Uterus (tissue), 4 donors: ENCODE measurements at places on chromosomes 2 and 18.
A peak's percentile ranks its signal among the peaks of the same experiment; 100 is the strongest.

DNA sequence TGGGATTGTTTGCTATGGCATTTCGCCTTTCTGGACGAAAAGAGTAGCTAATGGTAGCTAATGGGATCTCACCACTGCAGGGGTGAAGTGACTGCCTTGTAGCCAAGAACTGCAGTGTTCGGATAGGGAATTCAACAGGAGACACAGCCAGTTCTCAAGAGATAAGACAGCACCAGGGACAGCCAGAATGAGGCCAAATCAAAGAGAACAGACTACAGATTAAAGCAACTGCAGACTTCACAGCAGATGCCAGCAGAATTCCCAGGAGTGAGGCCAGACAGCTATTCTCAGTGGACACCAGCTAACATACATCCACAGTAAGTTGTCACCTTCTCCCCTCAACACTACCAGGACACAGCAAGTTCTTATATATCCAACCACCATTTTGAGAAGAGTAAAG, 124.0 kb downstream of the PLA2R1 start:
- no peak for DNase-seq

- no peak for DNase-seq
These were observed 16.3 kb upstream of the MYO1B start for GRCh38 chr2:191228861-191229260.

- DNase-seq: no peak
These were observed 878.8 kb downstream of the TSN start for GRCh38 chr2:122634256-122634655.

DNA sequence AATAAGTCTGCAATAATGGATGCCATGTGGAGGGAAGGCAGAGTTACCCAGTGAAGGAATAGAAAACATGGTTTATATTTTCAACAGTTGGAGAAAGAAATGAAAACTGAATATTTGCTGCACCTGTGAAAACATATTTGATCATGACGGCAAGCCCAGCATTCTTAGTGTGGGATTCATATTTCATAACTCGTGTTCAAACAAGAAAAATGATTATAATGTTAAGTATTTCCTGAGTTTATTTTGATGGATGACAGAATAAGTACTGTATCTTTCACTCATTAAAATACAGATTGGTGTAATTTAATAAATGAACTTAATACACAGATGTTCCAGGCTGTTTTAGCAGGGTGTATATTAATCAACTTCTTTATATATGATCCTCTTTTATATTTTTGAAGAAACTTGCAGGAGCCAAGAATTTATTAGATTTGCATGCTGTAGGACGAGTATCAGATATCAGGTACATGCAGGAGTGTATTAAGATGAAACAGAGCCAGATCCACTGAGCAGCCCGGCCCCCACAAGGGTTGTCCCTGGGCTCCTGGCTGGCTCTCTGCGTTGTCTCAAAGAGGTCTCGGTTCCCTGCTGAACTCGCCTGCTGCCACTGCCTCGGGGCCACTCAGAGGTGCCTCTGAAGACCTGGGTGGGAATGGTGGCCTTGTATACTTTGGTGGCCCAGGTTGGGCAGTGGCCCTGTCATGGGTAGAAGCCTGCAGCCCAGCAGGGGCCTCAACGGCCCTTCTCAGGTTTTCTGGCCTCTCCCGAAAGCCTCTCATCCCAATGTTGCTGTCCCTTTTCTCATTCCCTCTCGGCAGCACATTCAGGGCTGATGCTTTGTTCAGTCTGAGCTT, 95.0 kb upstream of the LDAH start:
- no peak for DNase-seq

GRCh38 chr2:177998996-177999395, 73.6 kb downstream of the PDE11A start:
- no peak for DNase-seq

DNA sequence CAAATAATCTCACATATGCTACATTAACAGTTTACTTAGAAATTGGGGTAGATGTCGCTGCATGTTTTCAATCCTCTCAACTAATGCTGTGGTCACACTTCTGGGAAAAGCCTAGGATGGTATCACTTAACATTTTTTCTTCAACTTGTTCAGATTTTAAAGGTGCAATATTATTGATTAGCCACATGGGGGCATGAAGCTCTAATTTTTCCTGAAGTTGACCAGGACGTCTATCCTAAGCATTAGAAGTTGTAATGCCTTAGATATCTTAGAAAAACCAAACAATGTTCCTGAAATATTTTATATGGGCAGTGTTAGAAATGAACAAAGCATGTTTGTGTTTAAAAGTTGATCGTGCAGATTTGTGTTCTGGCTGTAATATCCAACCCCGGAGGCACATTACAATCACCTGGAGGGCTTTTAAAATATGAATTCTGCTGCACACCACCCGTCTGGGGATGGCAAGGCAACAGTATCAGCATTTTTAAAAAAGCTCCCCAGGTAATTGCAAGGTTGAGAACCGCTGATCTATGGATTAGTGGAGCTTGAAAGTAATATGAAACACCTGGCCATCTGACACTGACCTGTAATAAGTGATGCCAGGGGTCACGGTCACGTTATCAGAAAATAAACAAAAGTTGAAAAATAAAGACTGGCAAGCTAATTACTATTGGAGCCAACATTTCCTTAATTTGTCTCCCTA, 100.5 kb upstream of the LMAN1 start:
- no peak for DNase-seq

DNA sequence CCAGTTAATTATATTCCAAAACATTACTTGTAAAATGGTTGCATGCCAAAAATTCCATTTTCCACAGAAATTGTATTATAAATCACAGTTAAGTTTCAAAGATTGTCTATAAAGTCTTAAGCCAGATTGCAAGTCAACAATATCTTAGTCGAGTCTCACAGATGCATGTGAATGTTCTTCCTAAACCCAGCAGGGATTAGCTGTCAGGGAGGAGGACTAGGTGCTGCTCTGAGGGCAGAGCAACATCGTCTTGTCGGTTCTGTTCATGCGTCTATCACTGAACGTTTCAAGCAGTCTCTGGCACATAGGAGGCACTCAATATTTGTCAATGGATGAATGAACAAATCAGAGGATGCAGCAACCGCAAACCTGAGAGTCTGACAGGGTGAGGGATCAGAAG, 27.0 kb downstream of the EPB41L3 start:
- no peak for DNase-seq

DNA sequence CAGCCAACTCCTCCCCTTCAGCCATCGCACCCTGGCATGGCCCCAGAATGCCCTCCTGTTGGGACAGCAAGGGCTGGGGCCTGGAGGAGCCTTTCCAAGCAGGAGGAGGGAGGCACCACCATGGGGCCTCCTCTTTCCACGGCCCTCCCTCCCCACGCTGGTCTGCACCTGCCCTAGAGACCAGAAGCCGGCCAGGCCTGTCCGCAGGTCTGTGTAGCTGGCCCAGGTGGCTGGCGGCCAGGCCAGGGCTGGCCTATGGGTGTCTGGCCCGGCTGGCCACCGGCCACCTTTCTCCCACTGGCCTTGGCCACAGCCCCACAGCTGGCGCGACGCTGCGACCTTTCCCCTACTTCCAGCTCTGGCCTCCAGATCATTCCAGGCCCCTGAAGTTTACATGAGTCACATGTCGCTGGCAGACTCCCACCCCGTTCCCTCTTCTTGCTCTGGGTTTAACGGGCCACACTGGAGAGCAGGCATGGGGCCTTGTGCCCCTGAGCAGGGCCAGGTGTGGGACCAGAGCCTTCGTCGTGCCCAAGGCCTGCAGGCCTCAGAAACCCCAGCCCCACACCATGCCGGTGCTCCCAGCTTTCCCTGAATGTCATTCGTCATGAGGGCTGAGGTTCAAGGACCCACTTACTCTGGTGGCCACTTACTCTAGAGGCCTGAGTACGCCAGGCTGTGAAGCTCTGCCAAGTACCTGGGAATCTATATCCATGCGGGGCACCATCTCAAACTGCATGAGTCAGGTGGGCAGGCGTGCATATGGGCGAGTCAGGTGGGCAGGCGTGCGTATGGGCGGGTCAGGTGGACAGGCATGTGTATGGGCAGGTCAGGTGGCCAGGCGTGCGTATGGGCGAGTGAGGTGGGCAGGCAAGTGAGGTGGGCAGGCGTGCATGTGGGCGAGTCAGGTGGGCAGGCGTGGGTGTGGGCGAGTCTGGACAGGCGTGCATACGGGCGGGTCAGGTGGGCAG, 33.3 kb upstream of the KLF11 start:
- peak; percentile 73 for DNase-seq

- DNase-seq: peak; percentile 89
These were observed 8.2 kb downstream of the SLC35F6 start for GRCh38 chr2:26772064-26773001.

- no peak for DNase-seq
These were observed 28.8 kb downstream of the TANC1 start for GRCh38 chr2:158997037-158997790.

GRCh38 chr18:47935321-47936055, 5.0 kb upstream of the SMAD2 start:
- no peak for DNase-seq

DNA sequence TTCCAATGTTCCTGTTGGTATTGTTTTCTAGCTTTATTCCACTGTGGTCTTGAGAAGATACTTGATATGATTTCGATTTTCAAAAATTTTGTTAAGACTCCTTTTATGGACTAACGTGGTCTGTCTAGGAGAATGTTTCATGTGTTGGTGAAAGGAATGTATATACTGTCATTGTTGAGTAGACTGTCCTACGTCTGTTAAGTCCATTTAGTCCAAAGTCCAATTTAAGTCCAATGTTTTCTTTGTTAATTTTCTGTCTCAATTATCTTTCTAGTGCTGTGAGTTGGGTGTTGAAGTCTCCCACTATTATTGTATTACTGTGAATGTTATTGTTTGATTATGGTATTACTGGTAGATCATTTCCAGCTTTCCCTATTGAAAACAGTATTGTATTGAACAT, 55.8 kb upstream of the TTC27 start:
- DNase-seq: no peak

DNA sequence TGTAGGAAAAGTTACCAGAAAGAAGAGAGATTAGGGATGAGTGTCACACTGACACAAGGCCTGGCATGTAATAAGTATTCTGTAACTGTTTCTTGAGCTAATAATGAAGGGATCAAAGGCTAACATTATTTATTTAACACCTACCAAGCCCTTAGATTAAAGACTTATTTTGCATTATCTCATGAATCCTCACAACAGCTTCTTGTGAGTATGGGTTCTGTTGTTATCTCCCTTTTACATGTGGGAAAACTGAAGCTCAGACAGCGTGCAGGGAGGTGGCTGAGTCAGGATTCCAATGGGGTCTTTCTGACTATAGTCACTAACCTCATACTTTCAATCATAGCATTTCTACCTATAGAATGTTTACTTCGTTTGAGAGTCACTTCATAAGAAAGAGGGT, 79.0 kb upstream of the PROKR1 start:
- DNase-seq: no peak

GRCh38 chr2:176325732-176326131, 56.5 kb downstream of the MTX2 start:
- DNase-seq: no peak

- DNase-seq: no peak
These were observed 35.1 kb downstream of the REEP1 start for GRCh38 chr2:86302320-86302719.

DNA sequence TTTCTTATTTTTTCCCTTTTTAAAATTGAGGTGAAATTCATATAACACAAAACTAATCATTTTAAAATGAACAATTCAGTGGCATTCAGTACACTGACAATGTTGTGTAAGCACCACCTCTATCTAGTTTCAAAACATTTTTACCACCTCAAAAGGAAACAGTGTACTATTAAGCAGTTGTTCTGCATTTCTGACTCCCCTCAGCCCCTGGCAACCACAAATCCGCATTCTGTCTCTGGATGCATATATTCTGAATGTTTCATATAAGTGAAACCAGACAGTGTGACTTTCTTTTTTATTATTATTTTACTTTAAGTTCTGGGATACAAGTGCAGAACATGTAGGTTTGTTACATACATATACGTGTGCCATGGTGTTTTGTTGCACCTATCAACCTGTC, 19.2 kb upstream of the TANK start:
- no peak for DNase-seq

DNA sequence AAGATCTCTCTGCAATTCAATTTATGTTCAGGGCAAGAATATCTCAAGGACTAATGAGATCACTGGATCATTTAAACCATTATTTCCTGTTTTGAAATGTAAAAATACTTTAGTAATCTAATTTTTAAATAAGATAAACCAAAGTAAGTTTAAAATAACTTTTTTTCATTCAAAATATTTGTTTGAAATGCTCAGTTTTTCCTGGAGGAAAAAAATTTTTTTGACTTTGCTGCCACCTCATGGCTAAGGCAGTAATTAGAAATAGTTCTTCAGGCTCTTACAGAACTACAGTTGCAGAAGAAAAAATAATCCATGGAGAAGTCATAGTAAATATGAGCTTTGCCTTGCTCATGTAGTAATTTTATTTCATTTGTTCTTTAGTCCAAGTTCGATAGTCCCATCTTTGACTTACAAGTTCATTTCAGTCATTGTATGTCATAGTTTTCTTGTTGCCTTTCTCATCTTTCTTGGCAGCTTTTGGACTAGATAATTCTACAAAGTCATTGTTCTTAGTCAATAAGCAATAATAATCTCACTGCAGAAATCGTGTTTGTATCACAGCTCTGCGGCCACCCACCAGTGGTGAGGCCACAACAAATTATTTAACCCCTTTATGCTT, 127.4 kb downstream of the DPP4 start:
- no peak for DNase-seq

DNA sequence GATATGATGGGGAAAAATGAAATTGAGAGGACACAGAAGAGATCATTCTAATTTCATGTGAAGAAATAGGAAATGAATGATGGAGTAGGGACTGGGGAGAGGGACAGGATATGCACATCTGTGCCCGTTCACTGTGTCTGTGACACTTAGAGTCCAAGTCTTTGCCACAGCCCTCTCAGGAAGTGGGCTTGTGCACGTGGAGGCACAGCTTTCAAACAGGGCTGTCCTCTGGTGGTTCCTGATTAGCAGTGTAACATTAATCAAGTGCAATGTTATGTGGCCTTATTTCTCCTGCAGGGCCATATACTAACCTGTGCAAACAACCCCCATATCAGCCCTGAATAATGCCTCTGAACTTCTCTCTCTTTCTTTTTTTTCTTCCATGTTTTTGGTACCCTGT, 312.2 kb upstream of the FAM98A start:
- no peak for DNase-seq

DNA sequence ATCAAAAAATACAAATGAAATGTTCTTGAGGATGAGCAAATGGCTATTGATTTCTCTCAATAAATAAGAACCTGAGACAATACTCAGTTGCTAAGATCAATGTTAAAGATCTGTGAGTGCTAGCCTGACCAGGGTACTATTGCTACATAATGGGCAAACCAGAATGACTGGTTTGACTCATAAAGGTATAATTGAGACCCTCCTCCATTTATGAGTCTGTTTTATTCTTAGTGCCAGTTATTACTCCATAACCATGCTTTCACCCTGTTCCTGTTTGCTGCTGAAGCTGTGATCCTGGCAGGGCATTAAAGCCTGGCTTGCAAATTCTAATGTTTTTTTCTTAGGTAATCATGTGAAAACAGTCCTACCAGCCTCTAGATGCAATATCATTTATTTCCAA, 56.6 kb upstream of the PPM1B start:
- DNase-seq: no peak

- no peak for DNase-seq
These were observed 116.3 kb upstream of the HAAO start for GRCh38 chr2:42908518-42909200.
